ENCODE measurements at places on chromosomes 13 and 19.
A peak's percentile ranks its signal among the peaks of the same experiment; 100 is the strongest.

DNA sequence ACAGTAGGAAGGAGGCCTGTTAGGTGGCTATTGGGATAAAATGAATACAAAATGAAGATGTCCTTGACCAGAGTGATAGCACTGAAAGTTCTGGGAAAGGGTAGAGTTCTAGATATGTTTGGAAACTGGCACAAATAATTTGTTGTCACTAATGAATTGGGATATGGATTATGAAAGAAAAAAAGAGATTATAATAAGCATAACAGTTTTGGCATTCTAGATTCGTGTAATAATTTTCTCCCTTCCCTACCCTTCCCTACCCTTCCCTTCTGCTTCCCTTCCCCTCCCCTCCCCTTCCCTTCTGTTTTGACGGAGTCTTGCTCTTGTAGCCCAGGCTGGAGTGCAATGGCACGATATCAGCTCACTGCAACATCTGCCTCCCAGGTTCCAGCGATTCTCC is 271.0 kb upstream of the PRR20A start:
- no peak for DNase-seq

DNA sequence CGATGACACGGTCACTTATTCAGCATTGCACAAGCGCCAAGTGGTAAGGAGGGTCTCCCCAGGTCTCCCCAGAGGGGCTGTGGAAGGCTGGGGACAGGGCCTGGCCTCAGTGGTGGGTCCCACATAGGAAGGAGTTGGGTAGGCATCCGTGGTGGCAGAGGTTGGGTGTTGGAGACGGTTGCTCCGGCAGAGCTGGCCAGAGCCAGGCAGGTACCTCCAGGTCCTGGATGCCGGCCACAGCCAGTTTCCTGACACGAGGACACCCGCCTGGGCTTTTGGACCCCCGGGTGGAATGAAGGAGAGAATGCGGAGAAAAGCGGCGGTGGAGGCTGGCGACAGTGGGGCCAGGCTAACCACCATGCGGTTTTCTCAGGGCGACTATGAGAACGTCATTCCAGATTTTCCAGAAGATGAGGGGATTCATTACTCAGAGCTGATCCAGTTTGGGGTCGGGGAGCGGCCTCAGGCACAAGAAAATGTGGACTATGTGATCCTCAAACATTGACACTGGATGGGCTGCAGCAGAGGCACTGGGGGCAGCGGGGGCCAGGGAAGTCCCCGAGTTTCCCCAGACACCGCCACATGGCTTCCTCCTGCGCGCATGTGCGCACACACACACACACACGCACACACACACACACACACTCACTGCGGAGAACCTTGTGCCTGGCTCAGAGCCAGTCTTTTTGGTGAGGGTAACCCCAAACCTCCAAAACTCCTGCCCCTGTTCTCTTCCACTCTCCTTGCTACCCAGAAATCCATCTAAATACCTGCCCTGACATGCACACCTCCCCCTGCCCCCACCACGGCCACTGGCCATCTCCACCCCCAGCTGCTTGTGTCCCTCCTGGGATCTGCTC is 1.3 kb upstream of the FFAR1 start:
- no peak for DNase-seq

DNA sequence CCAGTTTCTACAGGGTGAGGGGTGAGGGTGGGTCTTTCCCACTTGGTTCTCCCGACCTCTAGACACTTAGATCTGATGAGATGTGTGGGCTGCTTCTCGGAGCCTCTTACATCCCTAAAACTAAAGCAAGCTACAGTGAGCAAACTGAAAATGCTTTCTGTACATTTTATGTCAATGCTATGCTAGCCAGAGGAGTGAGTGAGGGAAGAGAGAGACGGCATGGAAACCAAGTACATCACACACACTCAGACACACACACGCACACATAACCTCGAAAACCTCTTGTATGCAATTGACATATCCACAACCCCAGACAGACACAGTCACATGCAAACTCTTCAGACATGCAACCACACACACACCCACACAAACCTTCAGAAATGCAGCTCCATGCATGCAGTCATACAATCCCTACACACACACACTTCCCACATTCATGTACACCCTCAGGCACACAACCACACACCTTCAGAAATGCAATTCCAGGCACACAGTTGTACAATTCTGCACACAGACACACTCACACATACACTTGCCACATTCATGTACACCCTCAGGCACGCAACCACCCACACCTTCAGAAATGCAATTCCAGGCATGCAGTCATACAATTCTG is 1.4 kb downstream of the SLC1A6 start:
- no peak for DNase-seq

GRCh38 chr19:39223703-39224279 is 19.7 kb upstream of the SYCN start:
- DNase-seq: peak; percentile 47

- no peak for DNase-seq
These were observed 20.0 kb downstream of the ELL start for GRCh38 chr19:18501832-18502231.

DNA sequence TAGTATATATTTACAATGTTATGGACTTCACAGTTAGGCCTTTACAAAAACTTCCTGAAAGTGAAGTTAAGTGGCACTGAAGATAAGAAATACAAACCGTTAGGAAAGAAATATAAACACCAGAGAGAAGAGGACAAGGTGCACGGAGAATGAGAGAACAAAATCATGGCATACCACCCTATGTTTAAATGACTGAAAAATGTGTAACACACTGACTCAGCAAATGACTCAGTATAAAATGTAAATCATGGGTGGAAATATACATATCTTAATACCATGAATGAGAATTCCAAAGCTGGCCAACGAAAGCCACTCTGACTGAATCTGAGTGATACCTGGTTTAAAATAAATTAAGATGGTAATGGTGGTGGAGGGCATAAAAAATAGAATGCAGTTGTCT is 260.8 kb downstream of the DNAJC15 start:
- DNase-seq: peak; percentile 72

DNA sequence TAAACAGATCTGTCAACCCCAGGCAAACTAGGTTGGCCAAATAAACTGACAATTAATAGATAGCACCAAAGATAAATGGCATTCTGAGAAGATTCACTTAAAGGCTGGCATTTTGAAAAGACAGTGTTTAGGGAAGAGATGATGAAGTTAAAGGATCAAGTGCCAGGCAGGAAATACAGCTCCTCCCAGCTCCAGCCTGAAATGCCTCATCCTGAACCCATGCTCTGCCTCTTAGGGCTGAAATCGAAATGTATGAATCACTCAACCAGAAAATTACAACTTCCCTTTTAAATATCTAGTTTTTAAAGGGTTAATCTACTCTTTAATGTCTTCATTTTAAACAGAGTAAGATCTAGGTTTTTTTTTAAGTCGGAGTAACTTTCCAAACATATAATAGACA is 171.2 kb upstream of the UBL3 start:
- DNase-seq: peak; percentile 36

DNA sequence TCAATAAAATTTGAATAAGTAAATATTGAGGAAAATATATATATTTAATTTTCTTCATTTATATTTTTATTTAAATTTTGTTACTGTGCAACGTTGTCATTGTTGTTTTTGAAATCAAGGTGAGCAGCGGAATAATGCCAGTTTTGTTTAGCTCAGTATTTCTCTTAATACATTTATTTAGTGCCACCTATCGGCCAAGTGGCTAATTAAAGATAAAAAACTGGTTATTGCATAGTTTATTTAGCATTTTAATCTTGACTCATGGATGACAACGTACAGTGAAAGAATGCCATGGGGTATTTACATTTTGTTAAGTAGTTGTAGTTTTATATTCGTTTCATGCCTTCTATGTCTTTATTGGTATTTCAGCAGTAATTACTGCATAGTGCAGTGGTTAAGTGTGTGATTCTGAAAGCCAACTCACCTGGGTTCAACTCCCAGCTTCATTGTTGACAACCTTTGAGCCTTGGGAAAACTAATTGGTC is 265.9 kb downstream of the MYO16 start:
- DNase-seq: peak; percentile 77

- DNase-seq: no peak
These were observed 766.1 kb upstream of the GPC6 start for GRCh38 chr13:92460479-92460878.

GRCh38 chr13:109226631-109227030 is 559.8 kb downstream of the IRS2 start:
- no peak for DNase-seq

- DNase-seq: peak; percentile 68
These were observed 57.3 kb downstream of the CEBPG start for GRCh38 chr19:33430674-33431277.

GRCh38 chr19:13428352-13428751 is 77.9 kb downstream of the CACNA1A start:
- DNase-seq: peak; percentile 17

DNA sequence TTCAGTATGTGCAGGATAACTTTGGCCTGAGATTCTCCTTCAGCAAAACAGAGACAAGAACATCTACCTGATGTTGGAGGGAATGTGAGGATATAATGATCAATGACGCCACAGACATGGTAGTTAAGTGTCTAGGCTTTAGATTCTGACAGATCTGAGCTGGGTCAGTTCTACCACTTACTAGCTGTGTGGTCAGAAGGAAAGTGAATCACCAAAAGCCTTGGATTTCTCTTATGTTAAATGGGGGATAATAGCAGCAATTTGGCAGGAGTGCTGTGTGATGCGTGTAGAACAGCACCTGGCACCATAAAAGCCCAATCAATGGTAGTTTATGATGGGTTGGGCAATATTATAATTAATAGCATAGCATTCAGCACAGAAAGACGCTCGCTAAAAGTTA is 41.7 kb downstream of the RXFP2 start:
- DNase-seq: no peak

DNA sequence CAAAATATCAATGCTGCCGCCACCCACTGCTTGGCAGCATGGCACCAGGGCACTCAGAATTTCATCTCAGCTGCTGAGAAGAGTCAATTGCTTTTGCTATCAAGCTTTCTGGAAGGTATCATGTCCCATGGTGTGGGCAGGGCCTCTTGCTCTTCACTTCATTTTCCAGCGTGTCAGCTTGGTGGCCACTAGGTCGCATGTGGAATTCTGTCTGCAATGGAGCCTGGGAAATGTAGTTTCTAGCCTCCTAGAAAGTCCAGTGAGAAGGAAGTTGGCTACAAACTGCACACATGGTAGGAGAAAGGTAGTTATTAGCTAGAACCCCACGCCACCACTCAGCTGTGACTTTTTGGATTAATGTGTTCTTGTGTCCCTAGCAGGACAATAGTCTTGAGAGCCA is 105.3 kb downstream of the MYO16 start:
- DNase-seq: no peak

- no peak for DNase-seq
These were observed 409.3 kb downstream of the ZNF536 start for GRCh38 chr19:30781519-30781918.

- DNase-seq: no peak
These were observed 31.8 kb upstream of the CBY2 start for GRCh38 chr13:45670189-45670885.

DNA sequence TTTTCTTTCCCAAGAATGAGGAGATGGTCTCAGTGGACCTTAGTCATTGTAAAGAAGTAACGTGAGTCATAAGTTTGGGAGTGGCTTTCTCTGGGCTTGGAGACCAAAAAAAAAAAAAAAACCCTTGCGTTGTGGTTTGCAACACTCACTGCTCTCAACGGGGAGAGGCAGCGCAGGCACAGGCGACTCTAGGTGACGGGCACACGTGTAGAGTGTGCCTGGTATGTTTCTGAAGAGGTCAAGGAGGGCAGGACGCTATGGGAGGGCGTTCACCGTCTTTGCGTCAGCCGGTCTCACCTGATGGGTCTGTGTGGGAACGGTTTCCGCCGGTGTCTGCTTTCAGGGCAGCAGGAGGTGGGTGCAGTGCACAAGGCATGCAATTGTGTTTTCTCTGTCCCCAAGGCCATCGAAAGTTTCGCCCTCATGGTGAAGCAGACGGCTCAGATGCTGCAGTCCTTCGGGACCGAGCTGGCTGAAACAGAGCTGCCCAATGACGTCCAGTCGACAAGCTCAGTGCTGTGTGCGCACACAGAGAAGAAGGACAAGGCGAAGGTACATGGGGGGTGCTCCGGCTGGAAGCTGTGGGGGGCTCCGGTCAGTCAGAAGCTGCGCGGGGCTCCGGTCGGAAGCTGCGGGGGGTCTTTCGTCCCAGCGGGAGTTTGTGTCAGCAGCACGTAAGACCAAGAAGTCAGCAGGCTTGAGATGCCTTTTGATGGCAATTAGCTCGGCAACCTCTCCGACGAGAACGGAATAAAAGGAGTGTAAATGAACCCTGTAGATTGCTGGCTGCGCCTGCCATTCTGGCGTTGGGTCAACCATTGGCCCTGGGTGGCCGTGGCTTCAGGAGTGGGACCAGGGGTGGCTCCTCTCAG is 40.8 kb upstream of the F7 start:
- no peak for DNase-seq

GRCh38 chr13:44660050-44660449 is 83.9 kb upstream of the TSC22D1 start:
- peak; percentile 14 for DNase-seq

GRCh38 chr19:4061178-4061682 is 5.5 kb downstream of the ZBTB7A start:
- DNase-seq: peak; percentile 73

DNA sequence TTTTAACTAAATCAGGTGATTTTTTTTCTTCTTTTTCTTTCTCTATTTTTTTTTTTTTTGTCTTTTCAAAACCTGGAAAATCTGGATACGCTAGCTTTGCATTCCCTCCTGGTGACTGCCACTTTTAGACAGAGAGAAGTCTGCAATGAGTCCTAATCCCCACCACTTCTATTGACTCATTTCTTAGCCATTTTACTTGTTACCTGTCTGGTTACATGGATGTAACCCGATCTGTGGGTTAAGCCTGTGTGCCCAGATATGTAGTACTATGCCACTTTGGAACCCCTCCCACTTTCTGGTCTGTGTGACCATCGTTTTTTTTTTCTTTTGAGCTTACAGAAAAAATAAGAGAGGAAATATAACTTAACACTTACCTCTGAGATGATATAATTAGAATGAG is 817.8 kb upstream of the PCDH9 start:
- DNase-seq: peak; percentile 88

DNA sequence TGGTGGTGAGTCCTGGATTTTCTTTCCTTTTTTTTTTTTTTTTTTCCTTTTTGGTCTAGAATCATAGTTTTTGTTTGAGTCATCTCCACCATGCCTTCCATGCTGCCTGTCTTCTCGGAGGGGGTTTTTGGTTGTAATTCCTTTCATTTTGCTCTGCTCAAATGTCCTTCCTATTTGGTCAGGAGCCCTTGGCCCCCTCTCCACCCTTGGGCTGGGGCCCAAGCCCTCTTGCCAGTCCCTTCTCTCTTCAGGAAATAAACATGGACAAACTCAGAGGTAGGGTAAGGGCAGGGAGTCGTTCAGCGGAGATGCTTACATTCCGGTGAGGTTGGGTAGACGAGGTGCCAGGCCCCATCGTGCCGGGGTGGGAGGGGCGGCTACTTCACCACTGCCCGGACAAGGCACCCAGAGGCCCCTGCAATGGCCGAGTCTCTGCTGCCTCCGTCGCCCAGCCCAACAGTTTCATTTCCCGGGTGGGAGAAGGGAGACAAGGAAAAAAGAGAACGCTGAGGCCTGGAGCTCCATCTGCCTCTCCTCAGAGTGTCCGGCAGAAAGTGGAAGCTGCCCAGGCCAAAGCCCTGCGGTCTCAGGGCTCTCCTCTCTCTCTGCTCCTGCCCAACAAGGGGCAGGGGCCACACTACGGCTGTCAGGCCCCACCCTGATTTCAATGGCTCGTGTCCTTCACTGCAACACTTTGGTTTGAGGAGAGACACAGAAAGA is 12.7 kb downstream of the ZNF574 start:
- no peak for DNase-seq

- no peak for DNase-seq
These were observed 7.8 kb upstream of the SYCN start for GRCh38 chr19:39211731-39212374.

All from epithelial cell of esophagus (primary cell).